Activated T-cell treated with anti-CD3 and anti-CD28 coated beads, Interleukin-2, amount 50 U/mL, for 72 hours (primary cell): ENCODE measurements at places on chromosomes 11 and 22. TPM values are rescaled to one million over a fixed set of nuclear protein-coding genes. Genes with fewer than 3 reads are reported as not detected.
A peak's percentile ranks its signal among the peaks of the same experiment; 100 is the strongest.

DNA sequence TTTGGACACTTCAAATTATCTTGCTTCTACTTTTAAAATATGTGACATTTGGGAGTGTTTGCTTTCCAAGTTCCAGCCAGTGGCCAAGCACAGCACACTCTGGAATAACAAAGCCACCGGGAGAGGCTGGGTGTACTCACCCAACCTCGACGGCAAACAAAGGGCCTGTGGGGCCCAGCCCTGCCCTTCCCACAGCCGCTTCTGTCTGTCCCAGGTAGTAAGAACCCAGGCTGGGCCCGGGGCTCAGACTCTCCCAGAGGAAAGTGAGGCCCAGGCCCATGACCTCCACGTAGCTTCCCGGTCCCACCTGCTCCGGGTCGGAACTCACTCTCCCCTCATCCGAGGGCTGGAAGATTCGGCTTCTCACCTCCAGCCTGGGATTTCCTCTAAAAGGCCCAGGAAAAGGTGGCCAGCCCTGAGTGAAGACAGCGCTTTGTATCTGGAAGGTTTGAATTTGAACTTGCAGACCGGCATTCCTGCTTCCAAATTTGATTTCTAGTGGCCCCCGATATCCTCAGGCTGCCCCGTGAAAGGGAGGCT lies 93.5 kb downstream of the CELSR1 start:
- H3K27me3 ChIP-seq: no peaks in the 10 kb centered on the region
- H3K27ac ChIP-seq: no peak overlapping the region
- DNase-seq: no peak
- H3K4me3 ChIP-seq: no peak overlapping the region
- no peaks in the 10 kb centered on the region for H3K36me3 ChIP-seq

DNA sequence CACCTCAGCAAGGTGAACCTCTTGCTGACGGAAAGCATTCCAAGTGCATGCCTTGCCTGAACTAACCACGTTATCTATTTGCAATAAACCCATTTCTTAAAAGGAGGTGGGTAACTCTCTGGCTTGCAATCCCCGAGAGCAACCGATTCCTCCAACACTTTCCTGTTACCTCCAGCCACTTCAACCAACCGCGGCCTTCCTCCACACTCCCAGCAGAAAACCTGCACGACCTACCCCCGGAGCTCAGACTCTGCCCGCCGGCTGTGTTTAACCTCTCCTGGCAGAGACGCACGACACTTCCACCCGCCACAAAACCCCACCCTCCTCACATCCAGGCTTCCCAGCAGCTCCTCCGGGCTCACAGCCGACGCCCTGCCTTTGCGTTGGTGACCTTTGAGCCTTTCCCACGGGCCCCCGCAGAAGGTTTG lies 708 bp downstream of the SCO2 start:
- peak overlapping the region; percentile 94 for H3K27ac ChIP-seq
- no peak for DNase-seq
- peaks cover 20% of the 10 kb centered on the region for H3K36me3 ChIP-seq
- H3K27me3 ChIP-seq: no peaks in the 10 kb centered on the region
- peak overlapping the region; percentile 96 for H3K4me3 ChIP-seq

- H3K36me3 ChIP-seq: no peaks in the 10 kb centered on the region
- H3K27ac ChIP-seq: no peak overlapping the region
- no peak overlapping the region for H3K4me3 ChIP-seq
- DNase-seq: no peak
These were observed 64.2 kb upstream of the BLID start for GRCh38 chr11:122179961-122180834.

- no peaks in the 10 kb centered on the region for H3K4me1 ChIP-seq
- H3K36me3 ChIP-seq: no peaks in the 10 kb centered on the region
- H3K27me3 ChIP-seq: no peaks in the 10 kb centered on the region
- DNase-seq: no peak
- H3K27ac ChIP-seq: no peak overlapping the region
These were observed 171.1 kb downstream of the CEP164 start for GRCh38 chr11:117498791-117499190.

GRCh38 chr11:102564110-102564509 lies 33.6 kb upstream of the MMP7 start:
- peaks cover 16% of the 10 kb centered on the region for H3K36me3 ChIP-seq
- H3K4me1 ChIP-seq: peaks cover 37% of the 10 kb centered on the region
- no peak overlapping the region for H3K4me3 ChIP-seq
- no peaks in the 10 kb centered on the region for H3K27me3 ChIP-seq
- peak overlapping the region; percentile 65 for H3K27ac ChIP-seq

DNA sequence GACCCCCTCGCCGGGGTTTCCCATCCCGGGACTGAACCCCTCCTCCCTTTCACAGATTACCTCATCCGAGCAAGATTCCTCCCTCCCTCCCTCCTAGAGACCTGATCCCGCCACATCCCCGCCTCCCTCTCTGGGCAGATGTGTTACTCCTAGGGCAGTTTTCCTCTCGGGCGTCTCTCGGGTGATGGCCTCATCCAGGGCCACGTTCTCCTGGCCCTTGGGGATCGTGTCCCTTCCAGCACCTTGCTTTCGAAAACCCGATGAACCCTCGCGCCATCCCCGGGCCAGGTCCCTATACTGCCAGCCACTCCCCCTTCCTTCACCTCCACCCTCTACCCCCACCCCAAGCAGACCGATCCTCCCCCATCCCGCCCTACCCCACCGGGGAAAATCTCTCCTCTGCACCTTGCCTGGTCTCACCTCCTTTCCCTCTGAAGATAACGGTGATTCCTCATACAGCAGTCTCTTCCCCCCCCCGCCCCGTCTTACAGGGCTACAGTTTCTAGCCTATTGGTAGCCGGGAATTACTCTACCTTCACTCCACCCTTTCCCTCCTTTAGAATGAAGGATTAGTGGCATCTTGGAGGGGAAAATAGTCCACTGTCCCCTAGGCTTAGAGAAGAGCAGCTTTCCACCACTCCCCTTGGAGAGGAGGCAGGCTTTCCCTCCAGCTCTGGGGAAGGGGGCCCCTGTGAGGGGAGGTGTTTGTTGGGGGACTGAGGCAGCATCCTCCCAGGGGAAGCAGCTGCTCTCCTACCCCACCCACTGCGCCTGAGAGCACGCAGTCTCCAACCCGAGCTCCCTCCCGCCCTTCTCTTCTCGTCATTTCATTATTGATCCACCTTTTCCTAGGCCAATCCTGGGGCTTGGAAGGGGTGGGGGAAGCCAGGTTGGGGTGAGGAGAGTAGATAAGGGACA lies 1.2 kb downstream of the KMT2A start:
- peaks cover 4% of the 10 kb centered on the region for H3K36me3 ChIP-seq
- peak overlapping the region; percentile 52 for H3K27ac ChIP-seq
- H3K4me1 ChIP-seq: peaks cover 58% of the 10 kb centered on the region
- H3K27me3 ChIP-seq: no peaks in the 10 kb centered on the region
- peak overlapping the region; percentile 99 for H3K4me3 ChIP-seq
- peak; percentile 54 for DNase-seq

DNA sequence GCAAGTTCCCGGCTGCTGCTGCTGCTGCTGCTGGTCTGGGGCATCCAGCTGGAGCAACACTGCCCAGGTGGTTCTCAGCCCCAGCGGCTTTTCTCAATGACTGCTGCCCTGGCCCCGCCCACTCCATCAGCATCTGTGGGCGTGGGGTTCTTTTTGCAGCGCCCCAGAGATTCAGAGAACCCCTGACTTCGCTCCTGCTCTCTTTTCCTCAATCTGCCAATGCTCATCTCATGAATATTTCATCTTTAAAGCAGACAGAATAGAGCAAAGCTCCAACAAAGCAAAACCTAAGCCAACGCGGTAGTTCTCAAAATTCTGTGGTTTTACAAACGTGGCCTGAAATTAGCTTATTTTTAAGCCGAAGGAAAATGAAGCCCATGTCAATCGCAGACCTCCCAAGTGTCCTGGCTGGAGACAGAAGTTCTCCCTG lies 363.6 kb downstream of the CTTN start:
- no peak overlapping the region for H3K4me3 ChIP-seq
- peaks cover 9% of the 10 kb centered on the region for H3K27me3 ChIP-seq

DNA sequence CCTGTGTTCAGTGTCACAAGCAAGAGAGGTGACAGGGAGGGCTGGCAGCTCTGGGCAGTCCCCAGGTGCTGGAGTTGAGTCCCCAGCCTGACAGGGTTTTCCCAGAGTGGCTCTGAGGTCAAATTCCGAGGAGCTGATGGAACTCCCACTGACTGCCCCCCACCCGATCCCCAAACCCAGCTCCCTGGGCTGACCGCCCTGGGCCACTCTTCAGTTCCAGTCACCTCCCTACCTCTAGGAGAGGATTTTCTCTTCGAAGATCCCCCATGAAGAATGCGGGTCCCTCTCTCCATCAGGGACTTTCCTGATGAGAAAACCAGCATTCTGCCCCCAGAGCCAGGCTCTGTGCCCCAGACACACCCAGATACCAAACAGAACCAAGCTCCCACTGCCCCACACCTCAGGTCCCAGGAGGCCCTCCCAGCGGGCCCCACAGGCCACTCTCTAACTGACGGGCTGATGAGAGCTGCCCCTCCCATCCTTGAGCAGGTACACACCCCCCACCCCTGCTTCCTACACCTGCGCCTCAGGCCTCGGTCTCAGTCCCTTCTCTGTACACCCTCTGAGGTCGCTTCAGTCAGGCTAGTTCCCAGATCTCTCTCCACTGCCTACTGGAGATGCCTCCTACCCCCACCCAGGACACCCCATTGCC lies 12.1 kb upstream of the RAC2 start:
- no peak overlapping the region for H3K4me3 ChIP-seq
- H3K4me1 ChIP-seq: peaks cover 46% of the 10 kb centered on the region
- no peaks in the 10 kb centered on the region for H3K27me3 ChIP-seq

DNA sequence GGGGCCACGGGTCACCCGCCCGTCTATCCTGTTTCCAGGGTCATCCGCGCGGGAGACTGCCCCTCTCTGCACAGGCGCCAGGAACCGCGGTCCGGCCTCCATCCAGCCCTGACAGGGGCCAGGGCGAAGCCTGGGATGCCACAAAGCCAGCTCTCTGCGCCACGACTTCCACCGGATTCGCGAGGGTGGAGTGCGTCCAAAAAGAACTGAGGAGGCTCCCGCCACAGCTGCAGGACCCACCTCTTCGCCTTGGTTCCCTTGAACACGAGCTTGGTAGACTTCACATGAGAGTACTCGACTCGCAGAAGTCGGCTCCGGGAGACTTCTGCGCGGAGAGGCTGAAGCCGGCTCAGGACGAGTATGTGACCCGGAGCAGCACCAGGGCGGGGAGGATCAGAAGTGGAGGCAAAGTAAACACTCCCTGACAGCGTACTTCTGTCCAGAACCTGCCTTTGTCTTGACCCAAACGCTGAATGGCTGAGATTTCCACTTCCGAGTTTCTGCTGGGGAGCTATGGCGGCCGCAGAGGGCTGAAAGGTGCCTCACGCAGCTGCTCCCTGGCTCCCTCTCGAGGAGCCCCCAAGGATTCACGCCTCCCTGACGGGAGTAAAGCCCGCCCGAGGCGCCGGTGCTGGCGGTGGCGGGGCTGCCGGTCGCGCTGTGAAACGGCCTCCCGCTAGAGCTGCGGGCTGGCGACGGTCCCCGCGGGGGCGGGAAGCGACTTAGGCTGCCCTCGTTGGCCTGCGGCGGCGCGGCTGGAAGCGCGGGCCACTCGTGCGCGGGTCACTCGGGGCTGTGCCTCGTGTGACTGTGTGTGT lies 4566.7 kb upstream of the OR11H1 start:
- no peaks in the 10 kb centered on the region for H3K27me3 ChIP-seq
- H3K36me3 ChIP-seq: peaks cover 18% of the 10 kb centered on the region
- no peak for DNase-seq
- H3K4me1 ChIP-seq: no peaks in the 10 kb centered on the region
- H3K4me3 ChIP-seq: no peak overlapping the region

- peaks cover 9% of the 10 kb centered on the region for H3K4me1 ChIP-seq
- no peak overlapping the region for H3K4me3 ChIP-seq
- DNase-seq: no peak
These were observed 45.6 kb upstream of the EHF start for GRCh38 chr11:34575261-34575660.

GRCh38 chr11:22725079-22725478 lies 58.7 kb downstream of the GAS2 start:
- peaks cover 5% of the 10 kb centered on the region for H3K27me3 ChIP-seq
- no peak overlapping the region for H3K27ac ChIP-seq
- H3K36me3 ChIP-seq: no peaks in the 10 kb centered on the region
- no peak for DNase-seq
- H3K4me1 ChIP-seq: no peaks in the 10 kb centered on the region

GRCh38 chr22:25903294-25903693 lies 161.3 kb downstream of the MYO18B start:
- H3K4me1 ChIP-seq: no peaks in the 10 kb centered on the region
- H3K36me3 ChIP-seq: peaks cover 2% of the 10 kb centered on the region
- H3K27me3 ChIP-seq: peaks cover 22% of the 10 kb centered on the region
- DNase-seq: peak; percentile 3
- H3K27ac ChIP-seq: no peak overlapping the region

GRCh38 chr11:134359646-134360045 lies 27.9 kb downstream of the GLB1L2 start:
- no peak overlapping the region for H3K4me3 ChIP-seq
- DNase-seq: no peak
- no peaks in the 10 kb centered on the region for H3K27me3 ChIP-seq

DNA sequence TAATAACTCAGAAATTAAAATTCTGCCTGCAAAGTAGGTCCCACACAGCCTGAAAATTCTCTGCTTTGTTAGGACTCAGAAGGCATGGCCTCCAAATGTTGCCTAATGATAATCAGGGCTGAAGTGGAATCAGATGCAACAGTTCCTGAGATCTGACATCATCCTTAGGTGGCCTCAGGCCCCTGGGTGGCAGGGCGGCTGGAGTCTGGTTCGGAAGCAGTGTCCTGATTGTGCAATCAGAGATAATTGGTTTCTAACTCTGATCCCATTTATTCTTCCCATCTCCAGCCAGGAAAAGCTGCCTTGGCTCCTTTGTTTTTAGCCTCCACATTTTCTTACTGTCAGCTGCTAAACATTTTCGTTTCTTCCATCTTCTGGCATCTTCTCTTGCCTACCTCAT lies 399.3 kb downstream of the OPCML start:
- no peaks in the 10 kb centered on the region for H3K36me3 ChIP-seq
- H3K4me1 ChIP-seq: no peaks in the 10 kb centered on the region
- peaks cover 8% of the 10 kb centered on the region for H3K27me3 ChIP-seq
- no peak overlapping the region for H3K4me3 ChIP-seq
- DNase-seq: no peak

DNA sequence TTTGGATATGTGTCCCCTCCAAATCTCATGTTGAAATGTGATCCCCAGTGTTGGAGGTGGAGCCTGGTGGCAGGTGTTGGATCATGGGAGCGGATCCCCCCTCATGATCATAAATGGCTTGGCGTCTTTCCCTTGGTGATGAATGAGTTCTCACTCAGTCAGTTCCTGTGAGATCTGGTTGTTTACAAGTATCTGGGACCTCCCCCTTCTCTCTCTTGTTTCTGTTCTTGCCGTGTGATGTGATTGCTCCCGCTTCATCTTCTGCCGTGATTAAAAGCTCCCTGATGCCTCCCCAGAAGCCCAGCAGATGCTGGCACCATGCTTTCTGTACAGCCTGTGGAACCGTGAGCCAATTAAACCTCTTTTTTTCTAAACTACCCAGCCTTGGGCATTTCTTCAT lies 102.2 kb downstream of the SEZ6L start:
- no peak overlapping the region for H3K27ac ChIP-seq
- DNase-seq: no peak
- no peaks in the 10 kb centered on the region for H3K4me1 ChIP-seq
- H3K27me3 ChIP-seq: peaks cover 7% of the 10 kb centered on the region

- H3K4me3 ChIP-seq: no peak overlapping the region
- DNase-seq: no peak
- no peak overlapping the region for H3K27ac ChIP-seq
- H3K27me3 ChIP-seq: peaks cover 21% of the 10 kb centered on the region
These were observed 13.5 kb downstream of the OAF start for GRCh38 chr11:120224361-120224760.

OR8A1 gene
- not detected for total RNA-seq

ASCL2 gene
- 1.7 TPM for total RNA-seq

PPFIA1 gene
- total RNA-seq: 40.4 TPM

MIOX gene
- 5.2 TPM for total RNA-seq

RTN4RL2 gene
- total RNA-seq: 1.1 TPM

OR5B21 gene
- 0.35 TPM for total RNA-seq

OR52H1 gene
- total RNA-seq: not detected
